Stimulated activated CD4-positive, alpha-beta T cell treated with anti-CD3 and anti-CD28 coated beads, Interleukin-1b, Interleukin-23, amount 100 ng/mL, for 24 hours (primary cell): ENCODE measurements at places on chromosomes 6 and 20.

- no peak for DNase-seq
These were observed 232.9 kb downstream of the EPM2A start for GRCh38 chr6:145502416-145502815.

- no peak for DNase-seq
These were observed 265.2 kb downstream of the QKI start for GRCh38 chr6:163679753-163680152.

DNA sequence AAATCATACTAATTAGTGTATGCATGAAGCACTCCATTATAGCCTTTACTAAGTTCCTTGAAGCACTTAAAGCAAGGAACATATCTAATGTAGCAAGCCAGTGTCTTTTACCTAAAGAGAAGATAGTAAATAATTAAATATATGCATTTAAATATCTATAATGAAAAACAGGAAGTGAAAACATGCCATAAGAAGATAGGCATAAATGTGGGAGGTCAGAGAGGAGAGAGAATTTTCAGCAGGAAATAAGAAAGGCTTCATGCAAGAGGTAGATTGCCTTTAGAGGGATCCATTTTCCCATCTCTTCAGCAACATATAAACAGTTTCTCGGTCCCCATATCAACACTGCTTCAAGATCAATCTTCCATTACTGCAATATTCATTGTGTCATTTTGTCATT, 599.8 kb downstream of the FRK start:
- DNase-seq, result no peak

- no peak for DNase-seq
These were observed 86.9 kb upstream of the FOXC1 start for GRCh38 chr6:1522779-1523178.

GRCh38 chr6:110232450-110232849, 52.2 kb downstream of the CDC40 start:
- no peak for DNase-seq

DNA sequence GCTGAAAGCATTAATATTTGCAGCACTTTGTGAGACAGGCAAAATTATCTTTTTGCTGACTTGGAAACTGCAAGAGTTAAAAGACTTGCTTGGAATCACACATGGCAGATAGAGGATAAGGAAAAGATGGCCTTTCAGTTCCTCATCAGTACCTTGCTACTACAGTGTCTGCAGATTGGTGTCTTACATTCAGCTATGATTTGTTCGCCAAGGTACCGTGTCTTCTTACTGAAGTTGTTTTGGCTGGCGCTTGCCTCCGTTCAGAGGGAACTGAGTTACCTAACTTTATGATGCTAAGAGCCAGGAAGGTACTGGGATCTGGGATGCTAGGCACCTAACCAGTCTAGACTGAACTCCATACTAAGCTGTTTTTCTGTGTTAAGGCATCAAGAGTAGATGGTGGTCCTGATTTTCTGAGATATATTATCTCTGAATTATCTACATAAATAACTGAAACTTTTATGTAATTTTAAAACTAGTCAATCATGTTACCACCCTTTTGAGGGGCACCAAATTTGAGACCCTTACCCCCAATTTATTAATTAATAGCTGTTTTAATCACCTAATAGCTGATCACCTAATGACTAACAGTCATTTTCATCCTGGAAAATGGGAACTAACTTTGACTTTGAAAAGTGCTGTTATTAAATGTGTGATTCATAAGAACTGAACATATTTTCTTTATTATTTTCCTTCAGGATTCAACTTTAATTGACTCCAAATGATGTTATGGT, 2.5 kb downstream of the WTAP start:
- no peak for DNase-seq

- no peak for DNase-seq
These were observed 254.4 kb downstream of the KCNQ5 start for GRCh38 chr6:72876256-72876655.

DNA sequence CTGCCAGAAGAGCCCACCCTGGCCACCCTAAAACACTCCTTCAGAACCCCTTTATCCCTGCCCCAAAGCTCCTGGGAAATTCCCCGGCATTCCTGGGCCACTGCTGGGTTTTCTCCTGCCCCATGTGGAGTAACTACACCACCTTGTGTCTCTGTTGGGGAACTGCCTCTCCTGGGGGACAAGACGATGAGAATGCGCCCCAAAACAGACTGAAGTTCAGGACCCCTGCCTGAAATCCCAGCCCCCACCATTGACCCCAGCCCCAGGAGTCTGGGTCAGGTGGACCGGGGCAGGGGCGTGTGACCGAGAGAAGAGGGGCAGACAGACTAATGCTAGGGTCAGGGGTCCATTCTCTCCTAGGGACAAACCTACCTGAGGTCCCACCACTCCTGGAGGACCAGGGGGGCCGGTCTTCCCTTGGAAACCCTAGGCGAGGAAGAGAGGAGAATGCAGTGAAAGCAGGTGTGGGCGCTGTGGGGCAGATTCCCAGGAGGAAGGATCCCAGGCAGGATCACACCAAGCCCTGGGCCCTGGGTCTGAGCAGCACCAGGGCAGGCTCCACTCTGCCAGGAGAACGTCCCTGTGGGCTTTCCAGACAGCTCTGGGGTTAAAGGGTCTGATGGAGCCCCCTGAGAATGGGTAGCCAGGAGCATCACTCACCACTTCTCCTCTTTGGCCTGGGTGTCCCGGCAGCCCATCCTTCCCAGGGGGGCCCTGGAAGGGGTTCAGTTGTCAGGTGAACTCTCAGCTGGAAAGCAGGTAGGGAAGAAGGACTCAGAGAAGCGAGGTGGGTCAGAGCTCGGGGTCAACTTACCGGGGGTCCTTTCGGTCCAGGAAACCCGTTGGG, 19.4 kb downstream of the COL11A2 start:
- no peak for DNase-seq

DNA sequence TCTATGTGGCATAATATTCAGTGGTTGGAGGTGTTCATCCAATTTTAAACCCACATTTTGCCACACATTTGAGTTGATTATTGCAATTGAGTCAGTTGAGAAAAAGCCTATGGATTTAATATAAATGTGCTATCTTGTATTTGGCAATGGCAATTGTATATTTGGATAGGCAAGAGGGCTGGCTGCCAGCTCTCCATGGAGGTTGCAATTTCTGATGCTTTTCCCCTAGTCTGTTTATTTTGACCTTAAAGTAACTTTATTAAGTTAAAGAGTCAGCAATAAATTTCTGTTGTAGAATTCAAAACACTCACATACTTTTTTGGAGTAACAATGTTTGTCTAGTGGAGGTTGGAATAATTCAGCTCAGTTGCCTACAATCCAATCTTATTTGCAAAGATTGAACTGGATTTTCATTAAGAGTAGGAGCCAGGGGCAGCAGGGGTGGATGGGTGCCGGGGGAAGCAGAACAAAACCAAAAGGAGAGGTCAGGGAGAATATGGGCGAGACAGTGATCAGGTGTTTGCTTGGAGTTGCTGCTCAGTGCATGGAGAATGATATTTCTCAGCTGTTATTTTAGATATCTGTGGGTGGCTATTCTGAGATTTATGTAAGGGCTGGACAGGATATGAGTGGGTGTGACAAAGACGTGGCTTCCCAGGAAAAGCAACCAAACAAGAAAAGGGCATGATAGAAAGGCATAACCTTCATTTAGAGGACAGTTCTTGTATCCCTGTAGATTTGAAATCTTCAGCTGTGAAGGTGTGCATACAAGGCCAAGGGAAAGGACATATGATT, 163.0 kb downstream of the HDGFL1 start:
- no peak for DNase-seq

- no peak for DNase-seq
These were observed 19.4 kb downstream of the ERGIC3 start for GRCh38 chr20:35561268-35561667.

GRCh38 chr6:32074996-32075532, 34.1 kb downstream of the TNXB start:
- DNase-seq, result no peak

- DNase-seq, result no peak
These were observed 41.5 kb upstream of the SRF start for GRCh38 chr6:43129434-43130194.

GRCh38 chr6:80793411-80793810, 686.9 kb downstream of the BCKDHB start:
- DNase-seq, result no peak

- DNase-seq, result no peak
These were observed 38.1 kb upstream of the ISM1 start for GRCh38 chr20:13183005-13183404.

- no peak for DNase-seq
These were observed 83.7 kb upstream of the CCDC28A start for GRCh38 chr6:138689849-138690248.

GRCh38 chr20:50226093-50226974, 35.7 kb downstream of the CEBPB start:
- DNase-seq, result no peak

DNA sequence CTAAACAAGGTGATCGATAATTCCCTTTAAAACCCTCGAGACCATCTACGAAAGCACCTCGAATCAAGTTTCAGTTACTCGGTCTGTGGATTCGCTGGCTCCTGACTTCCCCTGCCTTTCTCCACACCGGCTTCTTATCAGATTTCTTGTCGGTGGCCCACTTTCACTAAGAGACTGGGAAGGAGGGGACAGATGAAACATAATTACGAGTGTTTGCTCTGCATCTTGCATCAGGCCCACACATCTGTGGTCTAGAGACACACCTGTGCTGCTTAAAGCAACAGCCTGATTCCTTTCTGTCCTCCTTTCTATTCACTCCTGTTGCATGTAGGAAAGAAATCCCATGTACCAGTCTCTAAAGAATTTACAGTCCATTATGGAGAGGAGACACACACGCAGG, 37.7 kb downstream of the INSM1 start:
- no peak for DNase-seq

- no peak for DNase-seq
These were observed 75.0 kb downstream of the CNKSR3 start for GRCh38 chr6:154435400-154435945.

DNA sequence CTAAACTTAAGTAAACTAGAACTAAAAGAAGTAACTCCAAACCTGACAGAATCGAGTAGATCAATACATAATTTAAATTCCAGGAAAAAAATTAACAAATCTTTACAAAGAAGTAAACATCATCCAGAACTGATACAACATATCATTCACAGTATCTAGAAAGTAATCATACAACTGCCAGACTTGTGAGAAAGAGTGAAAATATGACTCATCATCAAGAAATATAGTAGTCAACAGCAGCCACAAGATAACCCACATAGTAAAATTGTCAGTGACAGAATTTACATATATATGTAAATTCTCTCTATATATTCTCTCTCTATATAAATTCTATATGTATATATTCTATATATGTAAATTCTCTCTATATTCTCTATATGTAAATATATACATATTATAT, 242.8 kb upstream of the RGS17 start:
- no peak for DNase-seq

- no peak for DNase-seq
These were observed 51.2 kb downstream of the HNF4A start for GRCh38 chr20:44406572-44407137.

DNA sequence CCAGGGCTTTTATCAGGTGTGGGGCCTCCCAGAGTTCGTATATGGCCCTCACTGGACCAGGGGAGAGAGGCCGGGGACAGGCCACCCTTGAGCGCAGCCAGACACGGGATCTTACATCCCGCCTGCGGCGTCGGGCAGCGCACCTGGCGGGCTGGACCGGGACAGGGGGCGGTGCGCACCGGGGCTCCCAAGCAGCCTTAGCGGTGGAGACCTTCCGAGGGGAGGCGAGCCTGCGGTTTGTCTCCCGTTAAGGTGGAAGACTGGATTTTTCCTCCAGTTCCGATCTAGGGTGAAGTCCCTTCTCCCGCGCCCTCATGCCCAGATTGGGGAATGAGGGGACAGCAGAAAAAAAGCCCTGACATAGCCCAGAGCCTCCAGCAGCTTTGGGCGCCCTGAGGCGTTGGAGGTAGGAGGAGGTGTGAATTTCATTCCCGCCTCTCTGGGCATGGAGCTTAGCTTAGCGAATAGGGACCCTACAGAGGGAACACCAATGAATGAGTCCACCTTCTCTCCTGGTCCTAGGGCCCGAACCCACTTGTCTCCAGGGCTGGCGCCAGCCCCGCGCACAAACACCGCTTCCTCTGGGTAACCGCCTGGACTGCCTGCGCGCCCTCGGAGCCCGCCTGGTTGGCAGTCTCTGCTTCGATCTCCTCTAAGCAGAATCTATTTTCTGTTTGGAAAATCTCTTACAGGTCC, 6.7 kb upstream of the LAMP5 start:
- no peak for DNase-seq

DNA sequence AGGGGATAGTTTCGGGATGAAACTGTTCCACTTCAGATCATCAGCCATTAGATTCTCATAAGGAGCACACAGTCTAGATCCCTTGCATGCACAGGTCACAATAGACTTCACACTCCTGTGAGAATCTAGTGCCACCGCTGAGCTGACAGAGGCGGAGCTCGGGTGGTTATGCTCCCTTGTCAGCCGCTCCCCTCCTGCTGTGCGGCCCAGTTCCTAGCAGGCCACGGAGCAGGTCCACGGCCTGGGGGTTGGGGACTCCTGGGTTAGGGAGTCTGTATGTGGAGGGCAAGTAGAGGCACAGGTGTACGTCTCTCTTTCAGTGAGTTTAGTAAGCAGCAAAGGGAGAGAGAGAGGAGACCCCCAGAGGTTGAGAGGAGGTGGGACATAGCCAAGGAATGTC, 30.5 kb upstream of the MDFI start:
- DNase-seq, result no peak

GRCh38 chr6:35086636-35087360, 54.3 kb downstream of the TCP11 start:
- no peak for DNase-seq

DNA sequence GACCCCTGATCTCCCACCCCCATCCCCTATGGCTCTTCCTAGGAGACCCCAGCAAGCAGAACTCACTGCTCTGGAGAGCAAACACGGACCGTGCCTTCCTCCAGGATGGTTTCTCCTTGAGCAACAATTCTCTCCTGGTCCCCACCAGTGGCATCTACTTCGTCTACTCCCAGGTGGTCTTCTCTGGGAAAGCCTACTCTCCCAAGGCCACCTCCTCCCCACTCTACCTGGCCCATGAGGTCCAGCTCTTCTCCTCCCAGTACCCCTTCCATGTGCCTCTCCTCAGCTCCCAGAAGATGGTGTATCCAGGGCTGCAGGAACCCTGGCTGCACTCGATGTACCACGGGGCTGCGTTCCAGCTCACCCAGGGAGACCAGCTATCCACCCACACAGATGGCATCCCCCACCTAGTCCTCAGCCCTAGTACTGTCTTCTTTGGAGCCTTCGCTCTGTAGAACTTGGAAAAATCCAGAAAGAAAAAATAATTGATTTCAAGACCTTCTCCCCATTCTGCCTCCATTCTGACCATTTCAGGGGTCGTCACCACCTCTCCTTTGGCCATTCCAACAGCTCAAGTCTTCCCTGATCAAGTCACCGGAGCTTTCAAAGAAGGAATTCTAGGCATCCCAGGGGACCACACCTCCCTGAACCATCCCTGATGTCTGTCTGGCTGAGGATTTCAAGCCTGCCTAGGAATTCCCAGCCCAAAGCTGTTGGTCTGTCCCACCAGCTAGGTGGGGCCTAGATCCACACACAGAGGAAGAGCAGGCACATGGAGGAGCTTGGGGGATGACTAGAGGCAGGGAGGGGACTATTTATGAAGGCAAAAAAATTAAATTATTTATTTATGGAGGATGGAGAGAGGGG, 1.4 kb downstream of the LTA start:
- DNase-seq, result no peak
